ENCODE measurements at places on chromosomes 6 and 20.

DNA sequence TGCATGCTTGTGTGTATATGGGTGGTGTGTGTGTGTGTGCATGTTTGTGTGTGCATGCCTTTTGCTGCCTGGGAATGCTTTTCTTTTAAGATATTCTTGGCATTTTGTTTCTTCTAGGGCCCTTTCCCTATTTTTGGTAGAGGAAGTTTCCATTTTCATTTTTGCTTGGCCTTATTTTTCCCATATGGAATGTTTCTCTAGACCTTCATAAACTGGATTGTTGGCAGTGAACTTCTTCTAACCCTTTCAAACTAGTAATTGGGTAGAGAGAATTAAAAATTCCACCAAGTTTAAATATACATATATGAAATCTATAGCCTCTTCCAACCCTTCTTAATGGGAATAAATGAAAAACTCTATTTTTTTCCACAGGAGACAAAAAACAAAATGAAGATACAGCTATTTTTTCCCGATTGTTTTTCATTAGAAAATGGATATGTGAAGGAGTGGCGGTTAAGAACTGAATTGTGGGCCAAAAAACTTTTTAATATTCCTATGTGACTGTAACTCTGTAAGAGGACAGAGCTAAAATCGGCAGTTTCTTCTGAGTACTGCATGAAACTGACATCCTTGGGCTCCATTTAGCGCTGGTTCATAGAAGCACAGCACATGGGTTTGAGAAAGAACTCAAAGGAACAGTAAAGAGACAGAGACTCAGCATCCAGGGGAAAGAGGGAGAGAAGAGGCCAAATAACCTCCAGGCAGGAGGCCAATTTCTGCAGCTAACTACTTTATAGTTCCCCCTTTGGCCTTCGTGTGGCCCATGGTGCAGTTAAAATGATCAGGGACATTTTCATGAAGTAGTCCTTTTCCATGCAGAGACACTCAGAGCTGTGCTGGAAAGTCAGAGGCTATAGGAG is 102.1 kb downstream of the TMEM170B start:
- DNase-seq: peak; percentile 29

DNA sequence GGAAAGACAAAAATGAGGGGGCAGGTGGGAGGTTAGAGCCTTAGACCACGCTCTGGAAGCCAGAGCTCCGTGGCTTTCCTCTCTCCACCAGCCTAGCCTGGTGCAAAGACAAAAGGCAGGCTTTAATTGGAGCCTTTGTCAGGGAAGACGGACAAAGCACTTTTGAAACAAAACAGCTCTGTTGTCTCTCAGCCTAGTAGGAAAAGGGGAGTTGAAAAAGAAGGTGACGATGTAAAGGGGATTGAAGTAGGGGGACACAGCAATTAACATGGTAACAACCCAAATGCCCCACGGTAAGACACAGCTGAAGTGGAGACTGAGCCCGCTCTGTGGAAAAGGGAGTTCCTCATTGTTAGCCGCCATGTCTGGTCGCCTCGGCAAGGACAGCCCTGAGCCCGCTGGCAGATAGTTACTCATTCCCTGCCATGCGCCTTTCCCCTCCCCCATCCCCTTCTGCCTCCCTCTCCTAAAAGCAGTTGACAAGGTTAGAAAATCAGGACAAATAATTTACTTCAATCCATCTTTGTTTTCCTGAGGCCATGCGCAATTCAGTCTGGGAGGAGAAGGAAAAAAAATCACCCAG is 93.0 kb downstream of the TCP11 start:
- no peak for DNase-seq

- no peak for DNase-seq
Observed at GRCh38 chr20:52601295-52601971, 370.7 kb upstream of the TSHZ2 start.

DNA sequence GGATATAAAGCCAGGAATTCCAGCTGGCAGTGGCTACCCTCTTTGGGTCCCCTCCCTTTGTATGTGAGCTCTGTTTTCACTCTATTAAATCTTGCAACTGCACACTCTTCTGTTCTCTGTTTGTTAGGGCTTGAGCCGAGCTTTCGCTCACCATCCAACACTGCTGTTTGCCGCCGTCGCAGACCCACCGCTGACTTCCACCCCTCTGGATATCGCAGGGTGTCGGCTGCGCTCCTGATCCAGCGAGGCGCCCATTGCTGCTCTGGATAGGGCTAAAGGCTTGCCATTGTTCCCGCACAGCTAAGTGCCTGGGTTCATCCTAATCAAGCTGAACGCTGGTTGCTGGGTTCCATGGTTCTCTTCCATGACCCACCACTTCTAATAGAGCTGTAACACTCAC is 1433.5 kb upstream of the ADGRB3 start:
- DNase-seq: no peak

DNA sequence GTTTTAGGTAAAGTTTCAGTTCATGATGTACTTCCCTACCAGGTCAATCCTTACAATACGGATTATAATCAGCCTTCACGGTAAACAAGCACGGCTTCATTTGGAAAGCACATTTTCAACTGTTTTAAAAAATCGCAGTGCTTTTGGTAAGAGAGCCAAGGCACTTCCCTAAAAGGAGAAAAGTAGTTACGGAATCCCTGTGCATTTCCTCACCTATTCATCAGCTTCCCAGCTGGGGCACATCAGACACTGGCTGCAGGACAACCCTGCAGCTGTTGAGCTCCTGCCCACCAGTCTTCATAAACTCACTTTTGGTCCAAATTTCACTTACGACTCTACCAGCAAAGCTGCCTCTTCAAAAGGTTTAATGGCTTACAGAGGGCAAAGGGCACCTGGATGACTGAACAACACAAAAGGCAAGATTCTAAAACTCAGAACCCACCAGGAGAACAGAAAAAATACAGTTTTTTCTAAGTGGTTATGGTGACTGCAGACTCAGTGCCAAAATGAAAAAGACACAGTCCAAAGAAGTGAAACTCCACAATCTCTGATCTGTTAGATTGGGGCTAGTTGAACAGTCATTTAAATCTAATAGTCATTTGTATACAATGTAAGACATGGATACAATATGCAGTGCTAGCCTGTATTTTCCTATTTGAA is 7.5 kb downstream of the SNX5 start:
- no peak for DNase-seq

GRCh38 chr20:48126227-48126740 is 341.0 kb upstream of the SULF2 start:
- DNase-seq: no peak

DNA sequence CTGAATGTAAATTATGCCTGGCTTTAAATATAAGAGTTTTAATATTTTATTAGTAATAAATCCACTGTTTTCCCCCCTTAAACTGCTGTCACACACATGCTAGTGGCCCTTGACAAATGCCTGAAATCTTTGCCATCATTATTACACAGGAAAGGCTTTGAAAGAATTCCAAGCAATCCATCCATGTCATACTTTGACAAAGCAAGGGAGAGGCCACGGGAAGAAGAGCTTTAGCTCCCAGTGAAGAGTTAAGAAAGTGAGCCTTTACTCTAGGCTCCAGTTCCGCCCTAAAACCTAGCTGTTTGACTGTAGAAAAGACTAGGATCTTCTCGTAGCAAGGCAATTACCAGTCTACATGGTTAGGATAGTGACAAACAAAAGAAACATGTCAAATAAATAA is 147.9 kb downstream of the GMDS start:
- no peak for DNase-seq

GRCh38 chr20:49277786-49278035 is 146 bp downstream of the ZNFX1 start:
- no peak for DNase-seq
